ENCODE measurements at places on chromosomes 2 and 18. TPM values are rescaled to one million over a fixed set of nuclear protein-coding genes. Genes with fewer than 3 reads are reported as not detected.

XDH gene
- total RNA-seq = 0.17 TPM

FAM237A gene
- total RNA-seq = not detected

TDRD15 gene
- not detected for total RNA-seq

CKAP2L gene
- total RNA-seq = 19.8 TPM

AQP12A gene
- total RNA-seq = not detected

ABHD1 gene
- total RNA-seq = not detected

C1QL2 gene
- total RNA-seq = not detected

NPHP1 gene
- total RNA-seq = 8.4 TPM

ZC3H15 gene
- 31.7 TPM for total RNA-seq

LINC00305 gene
- not detected for total RNA-seq

NT5C1B gene
- total RNA-seq = not detected

ANKRD30BL gene
- total RNA-seq = not detected

SPEG gene
- total RNA-seq = 13.2 TPM

SH3BP4 gene
- 62.1 TPM for total RNA-seq

ACTG2 gene
- total RNA-seq = 16.5 TPM

PROM2 gene
- total RNA-seq = 0.17 TPM

CPO gene
- not detected for total RNA-seq

TSPYL6 gene
- not detected for total RNA-seq

MARCO gene
- not detected for total RNA-seq

B3GNT2 gene
- 7.0 TPM for total RNA-seq

GAL3ST2 gene
- total RNA-seq = not detected

DDX1 gene
- 47.4 TPM for total RNA-seq

FAM228B gene
- total RNA-seq = 1.9 TPM

MXD1 gene
- 1.3 TPM for total RNA-seq

NTSR2 gene
- total RNA-seq = not detected

ELOA2 gene
- not detected for total RNA-seq

DHRS9 gene
- total RNA-seq = not detected

SLC8A1 gene
- total RNA-seq = 11.9 TPM

KLHL29 gene
- 2.5 TPM for total RNA-seq

ALPP gene
- not detected for total RNA-seq

DUSP19 gene
- total RNA-seq = 1.2 TPM

TRIB2 gene
- 20.0 TPM for total RNA-seq

TNS1 gene
- 18.3 TPM for total RNA-seq

RAD51AP2 gene
- total RNA-seq = not detected

ONECUT2 gene
- total RNA-seq = under 0.01 TPM

UGP2 gene
- total RNA-seq = 77.3 TPM

UBE2F gene
- total RNA-seq = 66.7 TPM

REG1B gene
- total RNA-seq = not detected

FSHR gene
- total RNA-seq = not detected

SANBR gene
- total RNA-seq = 5.4 TPM

GATA6 gene
- total RNA-seq = 9.8 TPM

EXOC6B gene
- 11.8 TPM for total RNA-seq

FAM110C gene
- not detected for total RNA-seq

CDH7 gene
- total RNA-seq = not detected

SKOR2 gene
- total RNA-seq = not detected

ILKAP gene
- total RNA-seq = 20.7 TPM

NYAP2 gene
- total RNA-seq = not detected

LOXHD1 gene
- not detected for total RNA-seq

POTEC gene
- total RNA-seq = not detected
